LHCN-M2 (cell line): ENCODE measurements at places on chromosomes 5 and 9. TPM values are rescaled to one million over a fixed set of nuclear protein-coding genes. Genes with fewer than 3 reads are reported as not detected.

DNA sequence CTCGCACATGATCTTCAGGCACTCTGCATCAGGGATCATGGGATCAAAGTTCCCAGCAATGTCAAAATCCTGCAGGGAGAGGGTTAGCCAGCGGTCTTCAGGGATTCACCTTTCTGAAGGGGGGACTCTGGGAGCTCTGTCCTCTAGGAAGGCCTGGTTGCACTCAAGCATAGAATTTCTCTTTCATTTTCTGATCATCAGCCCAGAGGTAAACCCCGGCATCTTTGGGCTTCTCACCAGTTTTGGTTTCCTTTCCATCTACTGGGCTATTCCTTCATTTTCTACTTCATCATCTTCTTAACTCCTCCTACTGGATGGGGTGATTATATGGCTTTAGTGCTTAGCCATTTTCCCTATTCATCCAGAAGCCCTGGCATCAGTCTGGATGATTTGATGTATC is 4.6 kb upstream of the DND1 start:
- DNase-seq, result no peak

DNA sequence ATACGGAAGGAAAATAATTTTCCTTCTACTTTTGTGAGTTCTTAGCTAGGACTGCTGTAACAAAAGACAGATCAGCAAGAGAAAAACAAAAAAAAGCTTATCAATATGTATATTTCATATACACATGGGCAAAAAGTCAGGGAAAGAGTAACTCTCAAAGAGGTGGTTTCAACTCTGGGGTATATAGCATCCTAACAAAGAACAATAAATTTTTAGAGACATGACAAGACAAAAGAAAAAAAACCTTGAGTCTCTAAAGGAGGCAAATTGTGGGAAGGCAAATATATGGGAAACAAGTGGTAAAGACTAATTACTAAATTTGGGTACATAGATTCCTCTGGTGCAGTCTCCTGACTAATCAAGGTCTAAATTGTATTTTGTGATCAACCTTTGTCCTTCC is 93.2 kb downstream of the C5orf15 start:
- DNase-seq, result no peak

DNA sequence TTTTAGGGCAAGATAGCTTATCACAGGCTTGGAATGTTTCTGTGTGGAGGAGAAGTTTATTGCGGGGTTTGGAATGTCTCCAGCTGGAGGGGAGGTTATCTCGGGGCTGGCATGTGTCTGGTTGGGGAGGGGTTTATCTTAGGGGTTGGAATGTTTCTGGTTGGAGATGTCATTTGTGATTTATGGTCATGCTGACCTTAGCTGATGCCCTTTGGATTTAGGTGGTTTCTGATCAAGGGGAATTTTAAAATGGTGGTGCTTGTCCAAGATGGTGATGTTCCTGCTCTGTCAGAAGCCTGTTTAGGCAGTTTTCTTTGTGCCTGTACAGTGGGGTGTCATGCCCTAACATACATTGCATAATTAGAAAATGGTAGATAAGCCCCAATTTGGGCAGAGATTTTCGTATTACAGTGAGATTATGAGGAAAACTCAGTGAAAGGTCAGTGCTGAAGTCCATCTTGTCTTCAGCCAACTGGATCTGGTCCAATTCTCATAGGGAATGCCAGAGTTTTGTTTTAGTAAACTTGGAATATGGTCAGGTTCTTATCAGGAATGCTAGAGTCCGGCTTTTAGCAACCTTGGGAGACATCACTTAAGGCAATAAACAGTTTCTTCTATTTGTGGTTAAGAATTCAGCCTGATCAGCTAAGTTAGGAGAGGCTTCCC is 14.3 kb downstream of the CDK20 start:
- no peak for DNase-seq

DNA sequence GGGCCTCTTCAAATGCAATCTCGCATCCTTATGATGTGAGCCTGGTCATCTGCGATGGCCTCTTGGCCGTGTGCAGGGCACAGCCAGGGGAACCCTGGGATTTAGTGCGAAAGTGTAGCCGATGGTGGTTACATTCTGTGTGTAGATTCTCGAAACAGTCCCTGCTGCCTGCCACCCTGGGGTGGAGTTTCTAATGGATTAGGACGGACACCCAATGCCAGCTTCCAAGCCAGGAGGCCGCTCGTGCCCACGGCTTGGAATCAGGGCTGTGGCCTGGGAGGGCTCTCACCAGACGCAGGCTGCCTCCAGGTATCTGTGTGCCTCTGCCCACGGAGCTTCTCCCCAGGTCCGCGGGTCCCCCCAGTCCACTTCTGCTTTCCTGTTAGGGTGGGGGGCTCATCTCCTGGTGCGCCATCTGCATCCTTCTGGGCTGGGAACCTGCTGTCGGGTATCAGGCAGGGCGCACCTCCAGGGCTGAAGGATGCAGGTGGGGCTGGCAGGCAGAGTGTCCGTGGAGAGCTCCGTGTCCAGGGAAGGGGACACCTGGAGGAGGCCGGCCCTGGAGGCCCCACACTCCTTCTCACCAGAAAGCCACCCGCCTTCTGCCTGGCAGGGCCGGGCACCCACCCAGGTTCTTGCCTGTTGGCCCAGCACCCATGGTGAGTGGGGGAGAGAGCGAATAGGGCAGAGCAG is 3.4 kb upstream of the SLC12A7 start:
- DNase-seq, result no peak

DNA sequence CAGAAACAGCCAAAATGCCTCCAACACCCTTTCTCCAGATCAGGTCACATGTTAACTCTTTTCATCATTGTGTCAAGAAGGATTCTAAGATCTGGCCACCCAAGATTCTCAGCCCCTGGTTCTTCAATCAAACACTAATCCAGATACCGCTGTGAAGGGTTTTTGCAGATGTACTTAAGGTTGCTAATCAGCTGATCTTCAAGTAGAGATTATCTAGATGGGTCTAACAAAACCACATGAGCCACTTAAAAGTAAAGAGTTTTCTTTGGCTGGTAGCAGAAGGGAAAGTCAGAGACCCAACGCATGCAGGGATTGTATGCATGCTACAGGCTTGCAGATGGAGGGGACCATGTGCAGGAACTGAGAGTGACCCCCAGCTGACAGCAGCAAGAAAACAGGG is 267.9 kb downstream of the CDK5RAP2 start:
- no peak for DNase-seq

Gene FCN1
- not detected in 2 replicates for total RNA-seq

Gene CTSV
- 8.1 and 12.2 TPM in 2 replicates for total RNA-seq

Gene EIF4E1B
- not detected in 2 replicates for total RNA-seq
